ENCODE measurements at places on chromosomes 11 and 22.

GRCh38 chr11:119108857-119109221 lies 1.7 kb downstream of the C2CD2L start:
- no peak for DNase-seq

DNA sequence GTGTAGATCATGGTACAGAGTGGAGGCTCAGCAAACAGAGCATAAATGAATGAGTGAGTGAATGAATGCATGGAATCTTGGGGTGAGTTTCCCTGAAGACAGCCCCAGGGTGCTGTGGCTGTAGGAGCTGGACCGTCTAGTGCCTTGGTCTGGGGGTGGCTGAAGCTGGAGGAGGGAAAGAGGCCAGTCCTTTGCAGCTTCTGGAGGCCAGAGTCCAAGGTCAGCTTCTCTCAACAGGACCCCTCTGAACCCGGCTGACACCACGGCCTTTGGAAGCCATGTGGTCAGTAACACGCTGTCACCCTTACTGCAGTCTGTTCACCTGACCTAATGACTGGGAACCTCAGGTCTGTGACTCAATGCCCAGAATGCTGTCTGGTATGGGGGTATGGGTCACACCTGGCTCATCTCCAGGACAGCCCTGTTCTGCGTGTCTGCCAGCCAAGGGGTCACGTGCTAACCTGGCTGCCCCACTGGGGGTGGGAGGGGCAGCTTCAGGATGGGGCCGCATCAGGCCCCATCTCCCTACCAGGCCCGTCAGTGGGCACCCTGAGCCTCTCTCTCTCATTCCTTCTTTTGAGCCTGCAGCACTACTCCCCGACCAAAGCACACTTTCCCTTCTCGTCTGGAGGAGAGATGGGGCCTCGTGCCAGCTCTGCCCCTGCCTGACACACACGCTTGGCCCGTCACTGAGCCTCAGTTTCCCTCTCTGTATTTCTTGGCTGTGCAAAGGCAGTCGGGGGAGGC lies 24.1 kb upstream of the CHKA start:
- no peak for DNase-seq

GRCh38 chr11:115920841-115921480 lies 416.7 kb upstream of the CADM1 start:
- no peak for DNase-seq

- no peak for DNase-seq
These were observed 72.9 kb downstream of the CACNA1I start for GRCh38 chr22:39643311-39644083.

DNA sequence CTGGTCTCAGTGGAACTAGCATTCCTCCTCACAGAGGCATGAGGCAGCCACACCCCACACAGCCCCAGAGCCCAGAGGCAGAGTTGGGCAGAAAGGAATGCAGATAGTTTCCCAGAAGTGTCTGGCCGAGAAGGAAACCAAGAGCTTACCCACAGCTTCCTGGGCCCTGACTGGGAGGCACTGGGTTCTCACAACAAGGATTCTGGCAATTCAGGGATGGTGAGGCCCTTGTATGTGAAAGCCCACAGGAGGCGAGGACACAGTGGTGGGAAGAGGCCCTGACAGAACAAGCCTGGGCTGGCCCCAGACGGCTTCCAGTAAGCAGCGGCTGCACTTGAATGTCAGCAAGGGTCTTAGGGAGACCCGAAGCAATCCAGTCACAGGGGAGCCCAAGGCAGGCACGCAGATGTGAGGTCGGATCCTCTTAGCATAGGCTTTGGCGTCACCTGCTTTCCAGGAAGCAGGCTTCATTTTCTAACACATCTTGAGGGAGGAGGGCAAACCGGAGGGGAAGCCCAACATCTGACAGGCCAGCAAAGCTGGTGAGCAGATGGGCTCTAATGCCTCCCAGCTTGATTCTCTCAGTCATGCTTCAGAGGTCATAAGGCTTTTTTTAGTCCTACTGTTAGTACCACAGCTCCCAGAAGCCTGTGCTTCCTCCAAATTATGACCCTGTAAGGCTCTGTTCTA lies 78.3 kb upstream of the AKIP1 start:
- peak; percentile 70 for DNase-seq

- no peak for DNase-seq
These were observed 271.6 kb upstream of the NARS2 start for GRCh38 chr11:78846269-78846668.

DNA sequence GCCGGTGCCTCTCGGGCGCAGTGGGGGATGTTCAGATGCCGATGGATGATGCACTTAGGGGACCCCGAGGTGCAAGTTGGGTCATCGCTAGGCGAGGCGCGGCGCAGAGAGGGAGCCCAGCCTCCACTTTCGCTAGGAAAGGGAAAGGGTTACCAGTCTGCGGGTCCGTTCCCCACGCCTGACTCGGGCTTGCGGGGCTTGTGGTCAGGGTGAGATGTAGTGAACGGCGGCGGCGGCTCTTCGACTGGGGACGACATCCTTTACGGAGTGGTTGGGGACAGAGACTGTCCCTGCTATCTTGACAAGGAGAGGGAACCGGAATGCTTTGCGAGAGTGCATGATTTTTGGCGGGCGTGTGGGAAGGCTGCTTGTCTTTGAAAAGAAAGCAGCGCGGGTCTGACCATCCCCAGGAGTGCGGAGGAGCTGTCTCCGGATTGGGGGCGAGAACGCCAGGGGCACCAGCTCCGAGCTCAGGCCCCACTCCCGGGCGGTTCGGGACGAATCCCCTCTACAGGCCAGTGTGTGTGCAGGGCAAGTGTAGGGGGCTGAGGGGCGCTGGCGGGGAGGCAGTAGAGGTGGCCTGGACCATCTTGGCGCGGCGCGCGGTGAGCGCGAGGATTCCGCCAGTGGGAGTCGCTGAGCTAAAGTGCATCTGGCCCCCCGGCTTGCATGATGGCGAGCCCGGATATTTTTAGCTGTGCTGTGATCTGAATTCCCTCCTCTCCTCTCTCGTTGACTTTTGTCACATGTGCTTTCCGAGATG lies 1.1 kb downstream of the FAT3 start:
- peak; percentile 13 for DNase-seq

DNA sequence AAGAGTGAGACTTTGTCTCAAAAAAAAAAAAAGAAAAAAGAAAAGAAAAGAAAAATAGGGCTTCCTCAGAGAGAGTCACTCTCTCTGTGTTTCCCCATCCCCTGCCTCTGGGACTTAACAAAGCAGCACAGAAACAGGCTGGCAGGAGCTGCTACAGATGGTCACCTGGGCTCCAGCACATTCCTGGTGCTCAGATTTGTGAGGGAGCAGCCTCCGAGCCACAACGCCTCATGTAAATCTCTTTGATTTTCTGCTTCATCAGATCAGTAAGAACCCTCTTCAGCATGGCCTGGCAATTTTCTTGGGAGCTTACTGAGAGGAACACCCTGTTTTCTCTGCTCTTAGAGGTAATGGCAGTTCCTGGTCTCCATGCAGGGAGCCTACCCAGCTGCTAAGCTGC lies 15.2 kb upstream of the LDHA start:
- DNase-seq, result no peak

DNA sequence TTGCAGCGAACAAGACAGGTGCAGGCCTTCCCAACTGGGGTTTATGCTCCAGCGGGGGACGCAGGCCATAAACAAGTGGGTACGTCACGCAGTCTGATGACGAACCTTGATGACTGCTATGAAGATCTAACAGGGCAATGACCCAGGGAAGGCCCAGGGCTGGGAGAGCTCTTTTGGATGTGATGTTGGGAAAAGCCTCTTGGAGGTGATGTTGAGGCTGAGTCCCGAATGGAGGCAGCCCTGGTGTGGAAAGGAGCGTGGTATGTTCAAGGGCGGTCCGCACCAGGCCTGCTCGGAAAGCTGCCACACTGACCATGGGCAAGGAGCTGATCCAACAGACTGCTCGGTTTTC lies 5.8 kb downstream of the FADS2 start:
- no peak for DNase-seq

GRCh38 chr11:1936781-1937615 lies 10.1 kb upstream of the MRPL23 start:
- no peak for DNase-seq

DNA sequence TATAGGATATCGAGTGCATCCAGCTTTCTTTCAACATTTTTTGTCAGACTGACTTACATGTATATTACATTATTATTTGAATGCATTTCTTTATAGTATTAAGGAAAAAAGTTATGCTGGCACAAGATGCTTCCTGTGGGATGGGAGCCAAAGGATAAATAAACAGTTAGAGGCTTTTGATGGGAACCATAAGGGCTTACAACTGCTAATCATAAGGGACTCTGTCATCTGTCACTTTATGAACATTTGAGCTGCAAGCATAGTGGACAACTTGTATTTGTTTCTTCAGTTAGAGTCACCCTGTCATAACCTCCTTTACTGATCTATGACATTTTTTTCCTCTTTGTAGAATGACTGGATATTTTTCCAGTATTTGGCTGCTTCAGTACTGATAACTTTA lies 132.4 kb upstream of the CHORDC1 start:
- no peak for DNase-seq

- DNase-seq, result no peak
These were observed 49.6 kb downstream of the NUP98 start for GRCh38 chr11:3747704-3748103.

GRCh38 chr11:90178751-90179150 lies 44.1 kb downstream of the CHORDC1 start:
- no peak for DNase-seq

DNA sequence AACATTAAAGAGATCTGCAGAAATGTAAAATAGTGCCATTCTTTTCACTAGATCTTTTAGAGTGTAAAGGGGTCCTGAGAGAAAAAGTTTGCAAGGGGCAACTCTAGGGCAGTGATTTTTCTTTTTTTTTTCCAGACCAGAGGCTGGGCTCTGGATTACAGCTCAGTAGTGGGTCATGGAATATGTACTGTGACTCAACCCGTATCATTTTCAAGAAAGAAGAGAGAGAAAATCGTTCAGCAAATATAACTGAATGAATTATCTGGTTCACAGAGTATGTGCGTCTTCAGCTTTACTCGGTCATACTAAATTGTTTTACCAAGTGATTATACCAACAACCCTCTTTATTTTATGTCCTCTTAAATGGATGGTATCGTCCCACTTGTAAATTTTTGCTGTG lies 3.8 kb downstream of the CEP57 start:
- no peak for DNase-seq

DNA sequence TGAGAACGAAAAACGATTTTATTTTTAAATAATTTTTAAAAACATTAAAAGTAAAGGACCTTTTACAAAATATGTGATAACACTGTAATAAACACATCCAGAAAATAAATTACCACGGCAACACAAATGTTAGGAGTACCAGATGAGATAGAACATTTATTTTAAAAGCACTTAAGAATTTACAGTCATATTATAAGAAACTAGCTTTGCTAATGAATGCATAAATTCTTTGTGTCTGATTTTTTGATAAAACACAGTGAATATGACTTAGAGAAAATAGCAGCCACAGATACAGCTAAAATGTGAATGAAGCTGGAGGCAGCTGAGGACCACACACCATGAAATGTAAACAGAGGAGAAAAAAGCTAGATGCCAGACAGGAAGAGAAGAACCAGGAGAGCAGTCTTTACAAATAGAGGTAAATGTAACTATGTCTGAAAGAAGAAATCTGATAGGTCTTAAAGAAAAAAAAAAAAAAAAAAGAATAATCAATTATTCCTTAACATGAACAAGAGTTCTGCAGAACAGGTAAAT lies 14.6 kb downstream of the CCDC34 start:
- no peak for DNase-seq

DNA sequence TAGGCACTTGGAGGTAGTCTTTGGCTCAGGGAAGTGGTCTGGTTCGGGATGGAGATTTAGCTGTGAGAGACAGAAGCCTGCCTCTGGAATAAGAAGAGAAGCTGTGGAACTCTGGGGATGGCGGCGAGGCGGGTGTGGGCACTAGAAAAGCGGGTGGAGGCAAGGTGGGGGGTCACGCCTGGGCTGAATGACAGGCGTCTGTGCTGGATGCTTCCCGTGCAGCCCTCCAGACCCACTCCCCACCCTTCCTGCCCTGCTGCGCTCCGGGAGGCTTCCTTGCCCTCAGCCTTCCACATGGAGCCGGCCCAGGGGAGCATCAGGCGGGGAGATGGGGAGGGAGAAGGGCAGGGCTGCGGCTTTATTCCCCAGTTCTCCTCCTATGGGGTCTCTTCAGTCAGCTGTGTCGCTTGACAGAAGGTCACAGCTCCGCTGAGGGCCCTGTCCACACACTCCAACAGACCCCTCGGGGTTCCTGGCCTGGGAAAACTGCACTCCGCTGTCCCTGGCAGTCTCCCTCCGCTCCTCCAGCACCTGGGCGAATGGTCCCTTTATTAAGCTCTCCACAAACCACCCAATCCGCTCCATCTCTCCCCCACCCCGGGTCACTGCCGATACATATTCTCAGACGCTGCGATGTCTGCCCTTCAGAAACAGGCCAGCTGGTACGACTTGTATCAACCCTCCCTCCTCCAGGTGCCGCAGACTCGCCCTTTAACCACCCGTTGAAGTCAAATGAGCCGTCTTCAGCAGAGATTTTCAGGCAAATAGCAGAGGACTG lies 6.2 kb downstream of the DNAJB13 start:
- DNase-seq, result no peak

DNA sequence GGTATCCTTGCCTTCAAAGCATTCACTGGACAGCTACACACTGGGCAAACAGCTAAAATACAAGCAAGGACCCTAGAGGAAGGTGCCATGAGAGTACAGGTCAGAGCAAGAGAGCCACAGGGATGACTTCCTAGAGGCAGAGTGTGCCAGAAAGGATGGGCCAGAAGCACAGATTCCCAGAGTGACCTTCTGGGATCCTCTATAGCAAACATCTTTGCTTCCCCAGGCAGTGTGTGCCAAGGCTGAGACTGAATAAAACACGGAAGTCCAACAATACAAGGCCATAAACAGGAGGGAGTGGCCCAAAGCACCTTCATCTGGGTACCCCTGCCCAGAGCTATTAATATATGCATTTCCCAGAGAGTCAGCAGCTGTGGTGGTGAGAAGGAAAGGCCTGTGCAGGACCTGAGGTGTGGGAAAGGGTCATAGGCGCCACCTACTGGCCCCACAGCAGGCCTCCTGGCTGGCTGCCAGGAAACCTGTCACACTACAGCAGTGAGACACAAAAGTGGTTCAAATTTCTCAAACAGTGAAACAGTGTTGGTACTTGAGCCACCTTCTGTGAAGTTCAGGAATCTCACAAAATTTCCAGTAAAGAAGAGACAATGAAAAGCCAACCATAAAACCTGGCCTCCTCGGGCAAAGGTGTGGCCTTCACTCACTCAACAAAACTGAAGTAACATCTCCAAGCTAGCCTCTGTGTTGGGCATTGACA lies 20.3 kb downstream of the CLPB start:
- DNase-seq, result peak; percentile 86
